ENCODE measurements at places on chromosomes 16 and 17.

DNA sequence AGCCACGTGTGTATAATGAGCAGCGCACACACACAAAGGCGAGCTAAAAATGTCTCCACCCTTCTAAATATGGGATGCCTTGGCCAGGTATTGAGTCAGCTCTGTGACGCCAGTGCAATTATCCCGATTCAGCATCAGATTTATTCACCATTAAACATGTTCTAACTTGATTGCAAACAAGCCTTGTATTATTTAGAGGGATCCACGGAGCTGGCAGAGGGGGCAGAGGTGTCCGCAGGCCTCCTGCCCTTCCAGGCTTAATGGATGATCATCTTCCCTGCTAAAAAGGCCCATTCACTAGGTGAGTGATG, 591.7 kb downstream of the MAF start:
- no peak for DNase-seq

- no peak for DNase-seq
Observed at GRCh38 chr16:2592786-2593185, 55.0 kb downstream of the PDPK1 start.

DNA sequence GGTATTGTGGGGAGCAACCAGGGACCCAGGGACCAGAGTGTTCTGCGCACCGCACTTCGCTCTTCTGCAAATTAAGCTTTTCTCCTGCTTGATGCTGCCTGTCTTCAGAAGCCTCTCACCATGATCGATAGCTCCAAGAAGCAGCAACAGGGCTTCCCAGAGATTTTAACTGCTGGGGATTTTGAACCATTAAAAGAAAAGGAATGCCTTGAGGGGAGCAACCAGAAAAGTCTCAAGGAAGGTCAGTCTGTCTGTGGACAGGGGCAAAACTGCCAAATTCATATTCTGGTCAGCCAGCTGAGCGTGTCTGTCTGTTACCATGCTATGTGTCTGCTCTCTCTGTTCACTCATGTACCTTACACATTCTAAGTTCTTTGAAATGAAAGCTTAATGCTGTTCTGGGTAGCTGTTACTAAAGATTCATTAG, 115.7 kb downstream of the MRTFB start:
- no peak for DNase-seq

GRCh38 chr17:34163123-34163522, 92.0 kb upstream of the CCL2 start:
- DNase-seq = no peak

- no peak for DNase-seq
Observed at GRCh38 chr17:41796121-41796895, 9.8 kb upstream of the JUP start.

DNA sequence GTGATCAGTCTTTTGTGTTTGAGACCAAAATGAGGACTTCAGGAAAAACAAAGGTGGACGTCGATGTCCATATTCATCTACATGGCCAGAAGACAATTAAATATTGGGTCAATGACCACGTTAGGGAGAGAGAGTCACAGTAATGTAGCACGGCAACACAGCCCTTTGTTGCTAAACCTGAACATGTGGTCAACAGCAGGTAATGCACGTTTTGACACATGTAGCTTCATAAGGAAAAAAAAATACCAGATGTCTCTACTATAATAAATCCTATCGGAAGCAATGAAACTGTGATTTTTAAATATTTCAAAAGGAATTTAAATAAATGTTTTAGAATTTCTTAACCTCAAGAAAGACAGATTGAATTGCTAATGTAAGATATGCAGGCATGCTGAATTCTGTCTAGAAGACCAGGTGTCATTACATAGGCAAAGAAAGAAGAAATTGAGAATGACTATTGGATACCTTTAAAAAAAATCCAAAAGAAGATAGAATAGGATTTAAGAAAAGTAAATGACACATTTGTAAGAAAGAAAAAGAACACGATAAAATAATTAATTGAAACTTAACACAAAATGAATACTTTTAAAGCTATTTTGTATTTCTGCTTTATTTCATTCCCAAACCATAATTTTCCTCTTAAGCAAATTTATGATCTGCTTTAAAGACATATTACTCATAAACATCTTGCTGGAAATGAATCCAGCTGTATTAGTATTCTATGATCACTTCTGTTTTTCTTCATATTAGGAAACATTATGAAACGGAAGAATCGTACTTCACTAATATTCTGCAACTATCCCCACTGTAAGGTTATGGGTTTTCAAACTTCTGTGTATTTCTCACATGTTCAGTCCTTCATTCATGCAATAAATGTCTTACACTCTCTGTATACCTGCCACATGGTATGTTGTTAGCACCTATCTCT, 30.1 kb downstream of the ABCA8 start:
- no peak for DNase-seq

DNA sequence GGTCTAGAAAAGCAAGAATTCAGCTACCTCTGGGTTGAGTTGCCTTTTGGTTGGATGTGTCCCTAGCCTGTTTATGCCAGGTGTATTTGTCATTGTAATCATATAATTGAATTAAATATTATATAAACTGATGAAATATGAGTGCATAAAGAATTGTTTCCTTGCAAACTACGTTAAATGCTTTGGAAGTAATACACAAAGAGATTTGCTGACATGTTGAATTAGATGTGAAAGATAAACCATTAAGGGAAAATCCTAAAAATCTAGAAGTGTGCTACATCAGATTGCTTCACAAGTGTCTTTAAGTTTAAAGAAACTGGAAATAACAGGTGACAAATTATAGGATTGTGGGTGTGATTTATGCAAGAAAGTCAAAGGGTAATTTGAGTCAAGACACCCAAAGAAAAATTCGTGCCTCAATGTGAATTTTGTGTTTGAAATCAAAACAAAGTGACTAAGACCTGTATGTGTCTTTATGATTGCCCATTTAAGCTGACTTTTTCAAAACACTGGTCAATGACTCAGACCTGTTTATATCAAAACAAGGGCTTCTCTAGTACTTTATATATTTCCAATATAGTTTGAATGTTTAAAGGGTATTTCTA, 5.1 kb upstream of the PYY start:
- no peak for DNase-seq

DNA sequence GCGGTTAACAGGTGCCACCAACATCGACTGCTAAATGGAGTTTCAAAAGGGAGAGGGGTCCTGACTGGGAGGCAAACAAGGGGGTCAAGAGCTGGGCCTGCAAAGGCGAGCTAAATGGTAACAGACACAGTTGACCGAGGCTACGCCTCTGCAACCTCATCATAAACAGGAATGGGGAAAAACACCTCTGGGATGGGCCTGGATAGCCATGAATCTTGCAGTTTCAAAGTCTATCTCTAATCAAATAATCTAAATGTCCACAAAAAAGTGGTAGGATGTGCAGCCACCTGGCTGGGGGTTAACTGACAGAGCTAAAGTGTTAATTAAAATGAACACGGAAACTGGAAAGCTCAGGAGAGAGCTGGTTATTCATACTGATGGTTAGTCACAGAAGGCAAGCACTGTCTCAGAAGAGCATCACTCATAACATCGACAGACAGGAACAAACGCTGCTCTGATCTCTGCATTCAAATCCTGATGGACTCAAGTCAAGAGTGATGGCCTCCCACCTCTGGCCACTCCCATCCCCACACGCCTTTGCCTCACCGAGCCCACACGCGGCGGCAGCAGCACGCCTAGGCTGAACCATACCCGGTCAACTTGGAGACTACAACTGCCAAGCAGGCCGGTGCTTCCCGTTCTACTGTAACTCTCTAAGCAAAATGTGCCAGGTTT, 56.3 kb downstream of the CREBBP start:
- DNase-seq = no peak

GRCh38 chr16:88382491-88383400, at the start of gene ZNF469:
ZNF469 (plus strand) TSS chr16:88382959; CDS start chr16:88427471, 44,512 bp downstream.
- DNase-seq = no peak

Data from NCI-H1048 (cell line).